ENCODE measurements at places on chromosomes 4 and X.

GRCh38 chr4:173537613-173538147, 7.7 kb upstream of the HAND2 start:
- no peak for DNase-seq

DNA sequence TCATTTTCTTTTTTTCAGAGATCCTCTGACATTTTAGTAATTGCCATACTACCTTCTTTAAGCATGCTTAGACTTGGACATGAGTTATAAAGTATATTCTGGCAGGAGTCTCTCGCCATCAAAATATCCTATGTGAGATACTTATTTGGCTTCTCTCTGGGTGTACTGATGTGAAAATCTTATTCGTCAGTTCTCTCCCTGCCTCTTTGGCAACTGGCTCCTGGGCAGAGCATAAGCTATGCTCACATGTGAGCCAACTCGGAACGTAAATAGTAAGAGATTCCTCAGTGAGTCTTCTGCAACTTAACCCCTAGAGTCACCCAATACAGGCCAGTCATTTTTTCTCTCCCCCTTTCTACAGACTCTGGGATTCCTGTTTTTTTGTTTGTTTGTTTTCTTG, 91.6 kb downstream of the MAGEB17 start:
- no peak for DNase-seq

DNA sequence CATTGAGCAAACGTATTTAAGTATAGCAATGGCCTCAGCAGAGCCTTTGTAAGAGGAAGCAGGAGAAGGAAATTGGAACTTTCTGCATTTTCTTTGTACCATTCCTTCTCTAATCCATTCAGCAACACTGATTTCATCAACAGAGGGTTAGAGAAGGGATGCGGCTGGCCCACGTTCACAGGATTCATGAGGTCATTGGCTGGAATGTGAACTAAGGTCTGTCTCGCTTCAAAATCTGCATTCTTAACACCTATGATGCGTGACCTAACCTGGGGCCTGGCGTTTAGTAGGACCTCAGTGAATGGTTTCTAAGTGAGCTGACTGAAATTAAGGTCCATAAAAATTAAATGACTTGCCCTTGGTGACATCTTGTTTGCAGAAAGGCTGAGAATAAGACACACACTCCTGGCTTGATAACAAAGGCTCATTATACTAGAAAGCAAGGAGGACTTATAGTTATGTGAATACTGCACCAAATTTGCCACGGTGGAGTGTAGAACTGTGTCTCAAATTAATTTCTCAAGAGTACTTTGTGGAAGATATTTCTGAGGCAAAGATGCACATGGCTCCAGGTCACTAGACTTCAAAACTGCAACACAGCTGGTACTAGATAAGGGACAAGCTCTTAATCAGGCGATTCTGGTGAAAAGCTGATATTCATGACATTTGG, 25.4 kb downstream of the FGFBP1 start:
- DNase-seq = no peak

- no peak for DNase-seq
Observed at GRCh38 chrX:70411475-70411874, 11.6 kb upstream of the GDPD2 start.

DNA sequence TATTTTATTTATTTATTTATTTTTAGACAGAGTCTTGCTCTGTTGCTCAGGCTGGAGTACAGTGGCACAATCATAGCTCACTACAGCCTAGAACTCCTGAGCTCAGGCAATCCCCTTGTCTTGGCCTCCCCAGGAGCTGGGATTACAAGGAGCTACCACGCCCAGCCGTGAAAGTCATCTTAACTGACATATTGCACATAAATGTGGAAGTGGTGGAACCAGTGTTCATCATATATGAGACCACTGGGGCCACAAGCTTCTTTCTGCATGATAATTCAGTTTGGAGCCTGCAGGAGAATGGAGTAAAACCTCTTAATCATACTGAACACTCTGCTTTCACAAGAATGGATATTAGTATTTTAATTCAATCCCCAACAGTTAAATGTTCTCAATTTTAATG, 12.5 kb upstream of the CTSO start:
- no peak for DNase-seq

DNA sequence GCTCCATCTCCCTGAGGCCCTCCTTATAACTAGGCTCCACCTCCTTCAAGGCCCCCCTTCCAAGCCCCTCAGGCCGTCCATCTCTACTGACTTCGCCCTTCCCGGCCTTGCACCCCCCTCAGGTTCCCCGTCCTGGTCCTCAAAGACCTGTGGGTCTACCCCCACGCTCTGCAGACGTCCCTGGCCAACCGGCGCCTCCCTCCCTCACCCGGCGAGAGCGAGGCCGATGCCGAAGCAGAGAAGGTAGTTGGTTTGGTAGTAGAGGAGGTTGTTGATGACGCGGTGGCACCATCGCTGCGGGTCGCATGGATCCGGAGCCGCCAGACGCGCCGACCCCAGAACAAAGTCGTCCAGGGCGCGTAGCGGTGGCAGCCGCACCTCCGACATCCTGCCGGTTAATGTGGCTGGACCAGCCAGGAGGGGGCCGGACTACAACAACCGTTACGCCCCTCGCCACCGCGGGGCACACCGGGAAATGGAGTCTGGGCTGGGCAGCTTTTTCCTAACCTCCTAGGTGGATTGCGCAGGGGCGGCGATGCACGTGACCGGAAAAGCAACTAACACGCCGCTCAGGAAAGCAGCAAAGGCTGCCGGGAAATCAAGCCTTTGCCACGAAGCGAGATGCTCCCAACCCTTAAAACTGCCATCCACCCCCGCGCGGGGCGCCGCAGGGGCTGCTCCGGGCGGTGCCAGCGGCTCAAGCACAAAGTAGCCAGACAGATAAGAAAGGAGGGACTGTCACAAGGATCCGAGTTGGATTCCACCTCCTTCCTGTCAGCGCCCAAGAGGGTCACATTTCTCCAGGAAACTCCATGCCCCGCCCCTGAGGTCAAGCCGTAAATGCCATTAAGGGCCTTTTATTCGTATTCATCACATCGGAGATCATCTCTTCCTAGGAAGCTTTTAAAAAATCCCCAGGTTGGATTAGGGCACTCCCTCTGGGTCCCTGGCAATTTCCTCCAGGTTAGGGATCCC, at the start of gene PRAF2:
TSS of gene PRAF2 (minus strand) at position 402 of the 975 bp plus-strand sequence. CDS start at position 387, 15 bp downstream.
- peak; percentile 77 for DNase-seq

DNA sequence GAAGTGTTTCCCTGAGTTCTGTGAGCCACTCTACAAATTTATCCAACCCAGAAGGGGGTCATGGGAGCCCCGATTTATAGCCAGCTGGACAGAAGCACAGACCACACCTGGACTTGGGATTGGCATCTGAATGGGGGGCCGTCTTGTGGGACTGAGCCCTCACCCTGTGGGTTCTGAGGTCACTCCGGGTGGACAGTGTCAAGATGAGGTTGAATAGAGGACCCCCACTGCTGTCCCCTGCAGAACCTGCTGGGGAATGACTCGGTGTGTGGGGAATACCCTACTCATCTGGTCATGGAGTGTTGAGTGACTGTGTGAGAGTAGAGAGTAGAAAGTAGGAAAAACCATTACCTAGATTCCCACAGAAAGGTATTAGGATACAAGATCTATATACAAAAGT, 67.5 kb downstream of the ZFYVE28 start:
- no peak for DNase-seq

GRCh38 chrX:56066016-56066415, 166.1 kb upstream of the KLF8 start:
- DNase-seq = no peak

DNA sequence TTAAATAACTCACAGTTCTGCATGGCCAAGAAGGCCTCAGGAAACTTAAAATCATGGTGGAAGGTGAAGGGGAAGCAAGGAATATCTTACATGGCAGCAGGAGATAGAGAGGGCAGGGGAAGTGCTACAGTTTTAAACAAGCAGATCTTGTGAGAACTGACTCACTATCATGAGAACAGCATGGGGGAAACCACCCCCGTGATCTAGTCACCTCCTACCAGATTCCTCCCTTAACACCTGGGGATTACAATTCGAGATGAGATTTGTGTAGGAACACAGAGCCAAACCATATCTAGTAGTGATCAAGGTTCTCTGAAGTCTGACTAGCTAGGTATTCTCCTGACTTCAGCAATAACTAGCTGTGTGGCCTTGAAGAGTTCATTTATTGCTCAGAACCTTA, 56.0 kb downstream of the BANK1 start:
- DNase-seq = no peak
